Activated CD4-positive, alpha-beta T cell treated with anti-CD3 and anti-CD28 coated beads, Interleukin-2, amount 10 ng/mL, durations not matched to agents 24 days and 14 days (primary cell): ENCODE measurements at places on chromosomes 2 and 18. TPM values are rescaled to one million over a fixed set of nuclear protein-coding genes. Genes with fewer than 3 reads are reported as not detected.
A peak's percentile ranks its signal among the peaks of the same experiment; 100 is the strongest.

The HAAO gene
- total RNA-seq, result 0.26 and 0.73 TPM in 2 replicates

The DSG1 gene
- total RNA-seq, result not detected in 2 replicates

The AGFG1 gene
- total RNA-seq, result 221 and 229 TPM in 2 replicates

The SNORC gene
- total RNA-seq, result 1.0 and 1.2 TPM in 2 replicates

The CNDP1 gene
- not detected in 2 replicates for total RNA-seq

- H3K36me3 ChIP-seq, result no peaks in the 10 kb centered on the region
- no peaks in the 10 kb centered on the region for H3K27me3 ChIP-seq
- no peak for DNase-seq
- no peaks in the 10 kb centered on the region for H3K4me1 ChIP-seq
- no peak overlapping the region for H3K27ac ChIP-seq
- H3K4me3 ChIP-seq, result no peak overlapping the region
Measured at GRCh38 chr2:53545604-53546003, 222.0 kb upstream of the CHAC2 start.

DNA sequence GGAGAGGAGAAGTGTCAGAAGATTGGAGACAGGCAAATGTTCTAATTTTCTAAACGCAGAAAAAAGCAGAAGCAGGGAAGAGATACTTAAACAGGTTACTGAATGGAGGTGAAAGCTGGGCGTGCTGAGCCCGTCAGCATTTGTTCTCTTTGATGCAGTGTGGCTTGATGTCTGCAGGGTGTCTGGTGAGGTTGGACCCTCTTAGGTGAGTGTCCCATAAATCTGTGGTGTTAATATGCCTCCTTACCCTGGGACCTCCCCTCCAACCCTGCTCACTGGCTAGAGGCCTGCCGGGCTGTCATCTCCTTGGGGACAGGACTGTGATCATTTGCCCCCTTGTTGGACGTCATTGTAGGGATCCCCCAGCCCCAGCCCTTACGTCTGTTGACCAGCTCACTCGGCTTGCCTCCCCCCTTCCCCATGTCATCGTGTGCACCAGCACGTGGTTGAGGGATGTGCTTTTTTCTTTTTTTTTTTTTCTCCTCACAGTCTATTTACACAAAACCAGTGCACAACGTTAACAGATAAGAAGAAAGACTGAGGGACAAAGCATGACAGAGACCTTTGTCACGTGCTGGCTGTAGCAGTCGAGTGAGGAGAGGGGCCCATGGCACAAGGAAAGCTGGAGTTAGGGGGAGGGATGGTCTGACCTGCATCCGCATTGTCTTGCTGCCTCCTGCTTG is 56.4 kb downstream of the NCK2 start:
- peak overlapping the region; percentile 68 for H3K4me3 ChIP-seq
- H3K27ac ChIP-seq, result peak overlapping the region; percentile 93
- H3K27me3 ChIP-seq, result no peaks in the 10 kb centered on the region
- H3K4me1 ChIP-seq, result peaks cover 85% of the 10 kb centered on the region
- peaks cover 47% of the 10 kb centered on the region for H3K36me3 ChIP-seq

GRCh38 chr18:47863041-47863440 is 67.4 kb downstream of the SMAD2 start:
- peaks cover 77% of the 10 kb centered on the region for H3K36me3 ChIP-seq
- no peak for DNase-seq
- no peak overlapping the region for H3K4me3 ChIP-seq
- H3K27ac ChIP-seq, result no peak overlapping the region
- H3K4me1 ChIP-seq, result peaks cover 2% of the 10 kb centered on the region
- no peaks in the 10 kb centered on the region for H3K27me3 ChIP-seq

- H3K4me3 ChIP-seq, result no peak overlapping the region
- no peaks in the 10 kb centered on the region for H3K36me3 ChIP-seq
- no peaks in the 10 kb centered on the region for H3K4me1 ChIP-seq
- no peaks in the 10 kb centered on the region for H3K27me3 ChIP-seq
- DNase-seq, result no peak
Measured at GRCh38 chr18:3418083-3418482, 31.9 kb upstream of the TGIF1 start.

GRCh38 chr2:148167241-148167766 is 146.4 kb downstream of the MBD5 start:
- no peaks in the 10 kb centered on the region for H3K27me3 ChIP-seq
- no peaks in the 10 kb centered on the region for H3K36me3 ChIP-seq
- H3K4me3 ChIP-seq, result no peak overlapping the region
- no peaks in the 10 kb centered on the region for H3K4me1 ChIP-seq

DNA sequence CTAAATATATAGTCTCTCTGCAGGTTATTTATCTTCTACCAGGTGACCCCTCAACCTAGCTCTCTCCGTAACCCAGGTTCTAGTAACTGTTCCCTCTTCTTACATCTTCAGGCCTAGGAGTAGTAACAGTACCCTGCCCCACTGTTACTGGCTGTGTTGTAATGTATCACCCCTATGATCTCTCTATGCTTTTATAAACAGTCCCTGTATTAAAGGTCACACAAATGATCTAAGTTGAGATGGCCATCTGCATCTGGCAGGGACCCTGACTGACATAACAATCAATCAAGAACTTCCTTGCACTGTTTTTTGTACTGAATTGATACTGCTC is 219.7 kb upstream of the STK17B start:
- peaks cover 4% of the 10 kb centered on the region for H3K27me3 ChIP-seq
- H3K4me1 ChIP-seq, result no peaks in the 10 kb centered on the region
- no peaks in the 10 kb centered on the region for H3K36me3 ChIP-seq
- H3K4me3 ChIP-seq, result no peak overlapping the region
- no peak overlapping the region for H3K27ac ChIP-seq

DNA sequence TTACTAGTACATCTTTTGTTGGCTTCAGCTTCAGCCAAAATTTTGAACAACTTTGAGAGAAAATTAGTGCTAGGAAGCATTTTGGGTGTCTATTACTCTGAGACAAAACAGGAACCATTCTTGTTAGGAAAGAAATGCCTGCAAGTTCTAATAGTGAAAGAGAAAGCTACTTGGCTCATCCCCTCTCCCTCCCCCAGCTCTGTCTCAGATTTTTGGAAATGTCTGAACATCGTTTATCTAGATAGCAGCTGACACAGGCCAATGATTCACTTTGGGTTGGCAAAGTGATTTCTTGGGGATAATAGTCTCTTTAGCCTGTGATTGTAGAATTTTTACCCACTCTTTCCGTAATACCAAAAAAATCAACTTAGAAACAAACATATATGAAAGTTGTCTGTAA is 42.3 kb upstream of the PTPRM start:
- H3K36me3 ChIP-seq, result no peaks in the 10 kb centered on the region
- H3K27ac ChIP-seq, result no peak overlapping the region
- H3K27me3 ChIP-seq, result no peaks in the 10 kb centered on the region

DNA sequence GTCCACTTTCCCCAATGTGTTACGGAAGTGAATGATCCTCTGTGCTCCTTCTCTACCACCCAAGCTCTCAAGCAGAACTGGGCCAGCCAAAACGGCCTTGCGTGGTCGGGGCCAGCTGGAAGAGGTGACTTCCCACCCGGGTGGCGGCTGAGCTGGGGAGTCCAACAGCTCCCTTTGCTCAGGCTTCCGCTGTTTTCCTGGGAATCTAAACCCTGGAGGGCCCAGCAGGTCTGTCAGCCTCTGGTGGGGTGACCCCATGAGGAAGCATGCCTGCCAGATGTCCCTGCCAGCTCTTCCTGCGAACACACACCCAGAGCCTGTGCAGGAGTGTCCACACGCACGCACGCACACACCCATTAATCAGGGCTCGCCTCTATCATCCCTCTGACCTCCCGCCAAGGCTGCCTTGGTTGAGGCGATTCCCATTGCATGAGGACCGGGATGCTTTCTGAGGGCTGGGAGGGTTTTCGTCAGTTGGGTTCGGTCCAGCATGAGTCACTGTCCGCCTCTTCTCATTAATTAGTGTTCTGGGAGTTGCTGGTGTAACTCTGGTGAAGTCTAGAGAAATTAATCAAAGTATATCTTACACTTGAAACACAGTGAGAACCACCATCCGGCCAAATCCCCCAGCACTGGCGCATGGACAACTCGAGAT is 90.6 kb downstream of the TWIST2 start:
- no peak for DNase-seq
- H3K36me3 ChIP-seq, result no peaks in the 10 kb centered on the region
- no peak overlapping the region for H3K4me3 ChIP-seq
- H3K27me3 ChIP-seq, result peaks cover 8% of the 10 kb centered on the region
- H3K27ac ChIP-seq, result no peak overlapping the region
- no peaks in the 10 kb centered on the region for H3K4me1 ChIP-seq

GRCh38 chr2:83959266-83959665 is 499.8 kb downstream of the SUCLG1 start:
- DNase-seq, result no peak
- no peak overlapping the region for H3K4me3 ChIP-seq
- H3K27me3 ChIP-seq, result no peaks in the 10 kb centered on the region
- H3K36me3 ChIP-seq, result no peaks in the 10 kb centered on the region

DNA sequence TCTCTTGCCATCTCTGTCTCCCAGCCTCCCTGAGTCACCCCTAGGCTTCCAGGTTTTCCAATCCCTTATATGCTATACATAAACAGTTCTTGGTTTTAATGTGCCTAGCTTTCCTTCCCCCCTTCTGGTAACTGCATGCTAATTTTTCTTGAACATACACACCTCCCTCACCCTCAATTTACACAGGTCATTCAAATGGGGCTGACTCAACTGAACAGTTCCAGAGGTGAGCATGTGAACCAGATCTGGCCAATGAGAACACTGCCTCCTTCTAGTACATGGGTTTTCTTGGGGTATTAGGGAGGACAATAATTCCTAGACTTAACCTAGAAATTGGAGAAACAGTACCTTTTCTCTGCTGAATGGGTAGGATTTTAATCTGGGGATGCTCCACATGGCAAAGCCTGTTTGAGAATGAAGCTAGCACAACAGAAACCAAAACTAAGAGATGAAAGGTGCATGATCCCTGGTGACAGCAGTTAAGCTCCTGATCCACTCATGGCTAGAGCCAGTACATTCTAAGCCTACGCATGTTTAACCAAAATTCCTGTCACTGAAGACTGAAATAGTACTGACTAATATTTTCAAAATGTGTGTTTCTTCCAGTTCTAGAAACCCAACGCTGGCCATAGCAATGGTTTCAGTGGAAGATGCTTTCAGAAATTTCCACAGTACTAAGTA is 11.8 kb downstream of the SLC25A12 start:
- peak overlapping the region; percentile 46 for H3K4me3 ChIP-seq
- H3K27ac ChIP-seq, result peak overlapping the region; percentile 75
- no peaks in the 10 kb centered on the region for H3K27me3 ChIP-seq
- DNase-seq, result peak; percentile 59
- H3K4me1 ChIP-seq, result peaks cover 28% of the 10 kb centered on the region
- H3K36me3 ChIP-seq, result peaks cover 23% of the 10 kb centered on the region

DNA sequence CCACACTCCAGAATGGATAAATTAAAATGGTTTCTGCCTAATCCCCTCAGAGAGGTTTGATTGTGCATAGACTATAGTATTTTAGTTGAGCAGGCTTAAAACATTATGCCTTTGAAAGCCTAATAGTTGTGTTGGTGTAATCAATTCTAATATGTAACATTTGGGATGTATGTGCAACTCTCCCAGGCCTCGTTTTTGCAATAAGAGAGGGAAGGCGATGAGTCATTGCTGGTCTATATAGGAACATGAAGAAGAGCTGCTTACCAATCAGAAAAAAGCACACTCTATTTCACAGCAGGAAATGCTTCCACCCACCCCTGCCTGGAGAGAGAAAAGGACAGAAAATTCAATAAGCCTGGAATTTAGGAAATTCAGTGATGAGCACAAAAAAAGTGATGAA is 1424.0 kb upstream of the PIK3C3 start:
- H3K4me3 ChIP-seq, result no peak overlapping the region
- no peak for DNase-seq
- H3K36me3 ChIP-seq, result no peaks in the 10 kb centered on the region
- H3K27me3 ChIP-seq, result no peaks in the 10 kb centered on the region
- no peak overlapping the region for H3K27ac ChIP-seq

DNA sequence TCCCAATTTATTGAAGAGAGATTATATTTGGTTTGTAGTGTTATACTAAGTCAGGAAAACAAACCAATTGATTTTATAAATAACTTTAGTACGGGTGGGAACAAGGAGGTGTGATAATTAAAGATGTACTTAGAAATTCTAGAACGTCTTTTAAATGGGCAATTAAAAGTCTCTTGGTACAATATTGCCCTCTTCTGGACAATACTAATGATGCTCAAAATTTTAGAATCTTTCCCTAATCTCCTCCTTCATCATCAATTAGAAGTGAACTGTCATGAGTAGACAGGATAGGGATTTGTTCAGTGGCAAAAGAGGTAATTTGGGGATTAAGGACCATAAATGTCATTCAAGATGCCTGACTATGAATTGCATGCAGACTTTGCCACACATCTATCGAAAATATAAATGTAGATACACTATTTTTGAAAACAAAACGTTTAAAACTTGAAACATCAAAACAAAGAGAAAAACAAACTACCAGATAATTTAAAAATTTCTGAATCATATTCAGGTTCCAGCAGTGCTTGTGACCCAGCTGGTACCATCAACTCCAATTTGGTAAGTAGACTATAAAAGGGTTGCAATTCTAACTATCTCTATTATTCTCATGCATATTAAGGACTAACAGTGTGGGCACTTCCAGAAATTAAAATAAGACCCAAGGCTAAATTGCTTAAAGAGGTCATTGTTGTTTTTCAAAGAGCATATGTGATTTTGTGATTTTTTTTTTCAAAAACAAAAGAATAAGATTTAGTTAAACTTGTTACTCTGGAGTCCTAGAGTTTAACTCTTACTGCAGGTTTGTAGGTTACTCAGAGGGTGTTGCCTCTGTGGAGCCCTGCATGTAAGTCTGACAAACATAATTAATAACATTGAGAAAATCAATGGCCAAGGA is 123.5 kb downstream of the LAMA3 start:
- H3K27me3 ChIP-seq, result peaks cover 28% of the 10 kb centered on the region
- H3K27ac ChIP-seq, result no peak overlapping the region
- no peak overlapping the region for H3K4me3 ChIP-seq

GRCh38 chr18:23412351-23412964 is 40.6 kb upstream of the RIOK3 start:
- DNase-seq, result no peak
- no peaks in the 10 kb centered on the region for H3K4me1 ChIP-seq

GRCh38 chr2:40271094-40271493 is 180.8 kb downstream of the SLC8A1 start:
- H3K27ac ChIP-seq, result no peak overlapping the region
- no peaks in the 10 kb centered on the region for H3K36me3 ChIP-seq
- H3K27me3 ChIP-seq, result no peaks in the 10 kb centered on the region
- H3K4me1 ChIP-seq, result no peaks in the 10 kb centered on the region

- peaks cover 1% of the 10 kb centered on the region for H3K27me3 ChIP-seq
- no peaks in the 10 kb centered on the region for H3K36me3 ChIP-seq
- H3K27ac ChIP-seq, result no peak overlapping the region
- H3K4me3 ChIP-seq, result no peak overlapping the region
Measured at GRCh38 chr2:109083771-109084170, 45.2 kb upstream of the SH3RF3 start.
